ENCODE measurements at places on chromosomes 5 and 9.

DNA sequence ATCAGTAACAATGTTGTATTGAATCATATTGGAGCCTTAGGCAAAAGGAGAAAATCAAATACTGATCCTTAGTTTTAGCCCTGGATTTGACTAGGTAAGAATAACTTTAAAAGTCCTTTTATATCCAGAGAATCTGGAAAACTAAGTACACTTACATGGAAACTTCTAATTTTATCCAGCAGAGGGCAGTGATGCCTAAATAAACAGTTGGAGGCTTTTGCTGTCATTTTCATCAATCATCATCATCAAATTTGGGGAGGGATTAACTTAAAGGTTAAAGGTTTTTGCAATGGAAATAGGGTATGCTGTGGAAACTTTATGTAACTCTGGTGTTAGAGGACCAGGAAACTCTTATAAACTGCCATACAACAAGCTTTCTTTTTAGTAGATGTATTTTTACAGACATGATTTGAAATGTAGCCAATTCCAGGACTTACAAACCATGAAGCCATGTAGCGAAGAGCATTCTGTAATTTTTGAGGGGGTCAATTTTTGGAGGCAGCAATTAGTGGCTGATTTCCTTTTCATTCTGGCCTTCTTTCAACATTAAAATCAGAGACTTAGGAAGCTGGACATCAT lies 112.7 kb downstream of the OSTF1 start:
- no peak for DNase-seq

GRCh38 chr5:107294211-107294550 lies 376.6 kb downstream of the EFNA5 start:
- DNase-seq, result peak; percentile 1

DNA sequence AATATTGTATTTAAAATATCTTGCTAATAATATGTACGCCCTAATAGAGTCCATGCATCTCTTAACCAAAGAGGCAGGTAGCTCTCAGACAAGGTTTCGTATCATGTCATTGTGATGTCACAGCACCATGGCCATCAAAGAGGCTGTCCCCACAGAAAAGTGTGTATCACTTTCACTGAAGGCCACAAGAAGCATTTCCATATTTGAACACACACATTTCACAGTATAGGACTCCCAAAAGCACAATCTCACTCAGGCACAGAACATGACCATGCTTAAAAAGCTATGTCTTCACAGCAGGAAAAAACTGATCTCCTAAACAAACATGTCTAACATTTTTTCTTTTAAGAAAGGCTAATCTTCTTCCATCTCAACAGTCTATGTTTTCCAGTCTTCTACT lies 133.8 kb downstream of the DENND1A start:
- DNase-seq, result no peak

GRCh38 chr5:150147670-150148069 lies 8.0 kb downstream of the PDGFRB start:
- DNase-seq, result no peak

DNA sequence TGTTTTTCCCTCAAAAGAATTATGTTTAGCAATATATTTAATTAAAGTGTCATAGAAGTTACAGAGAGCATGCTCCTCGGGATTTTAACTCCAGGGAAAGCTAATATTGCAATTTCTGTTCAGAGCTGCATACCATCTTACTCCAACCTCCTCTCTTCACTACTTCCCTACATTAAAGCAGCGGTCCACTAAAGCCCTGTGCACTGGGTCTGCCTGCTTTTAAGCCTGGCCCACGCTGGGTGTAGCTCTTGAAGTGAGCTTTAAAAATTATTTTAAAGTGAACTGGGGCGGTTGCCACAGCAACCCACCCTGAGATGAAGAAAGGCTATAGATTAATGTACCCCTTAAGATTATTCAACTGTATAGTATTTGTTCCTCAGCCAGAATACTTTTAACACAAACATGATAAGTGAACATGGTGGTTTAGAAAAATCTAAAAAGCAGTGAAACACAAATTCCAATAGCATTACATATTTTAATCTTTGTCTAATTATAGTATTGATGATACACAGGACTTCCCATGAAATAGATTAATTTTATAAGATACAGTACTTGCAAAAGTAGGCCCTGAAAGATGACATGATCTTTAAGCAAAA lies 3.9 kb upstream of the MEF2C start:
- DNase-seq, result no peak

DNA sequence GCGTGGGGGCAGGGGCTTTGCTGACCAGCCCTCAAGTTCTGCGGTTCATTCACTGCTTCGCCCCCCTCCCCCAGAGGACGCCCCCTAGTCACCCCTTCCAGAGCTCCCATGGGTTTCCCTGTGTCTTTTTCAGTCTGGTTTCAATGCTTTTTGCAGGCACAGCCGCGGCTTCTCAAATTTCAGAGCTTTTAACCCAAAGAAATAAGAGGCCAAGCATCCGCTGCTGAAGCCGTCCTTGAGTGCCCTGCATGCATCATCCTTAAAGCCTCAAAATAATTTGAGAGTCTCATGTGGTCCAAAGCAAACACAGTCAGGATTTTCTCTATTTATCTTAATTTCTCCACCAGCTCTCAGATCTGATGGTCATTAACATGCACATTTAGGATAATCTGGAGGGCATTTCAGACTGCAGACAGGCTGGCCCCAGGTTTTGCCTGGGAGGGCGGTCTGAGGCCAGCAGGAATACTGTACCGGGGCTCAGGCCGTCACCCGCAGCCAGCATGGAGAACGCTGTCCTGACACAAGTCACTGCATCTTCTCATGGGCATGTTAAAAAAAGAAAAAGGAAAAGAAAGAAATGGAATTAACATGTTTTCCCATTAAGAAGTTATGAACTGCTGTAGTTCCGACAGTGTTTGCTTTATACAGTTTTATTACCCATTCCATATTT lies 420.8 kb upstream of the IRX4 start:
- no peak for DNase-seq

DNA sequence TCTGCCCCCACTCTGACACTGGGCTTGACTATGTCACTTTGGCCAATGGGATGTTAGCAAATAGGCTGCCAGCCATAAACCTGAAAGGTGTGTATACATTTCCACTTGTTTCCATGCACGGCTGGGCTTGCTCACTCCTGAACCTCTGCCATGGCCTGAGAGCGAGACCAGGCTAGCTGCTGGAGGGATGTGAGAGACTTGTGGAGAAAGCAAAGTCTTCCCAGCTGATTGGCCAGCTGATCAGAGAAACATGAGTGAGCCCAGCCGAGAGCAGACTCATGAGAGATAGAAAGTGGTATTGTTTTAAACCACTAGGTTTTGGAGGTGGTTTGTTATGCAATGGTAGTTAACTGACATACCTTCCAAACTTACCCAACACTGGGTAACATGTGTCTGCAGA lies 13.9 kb downstream of the FAM193B start:
- DNase-seq, result no peak

DNA sequence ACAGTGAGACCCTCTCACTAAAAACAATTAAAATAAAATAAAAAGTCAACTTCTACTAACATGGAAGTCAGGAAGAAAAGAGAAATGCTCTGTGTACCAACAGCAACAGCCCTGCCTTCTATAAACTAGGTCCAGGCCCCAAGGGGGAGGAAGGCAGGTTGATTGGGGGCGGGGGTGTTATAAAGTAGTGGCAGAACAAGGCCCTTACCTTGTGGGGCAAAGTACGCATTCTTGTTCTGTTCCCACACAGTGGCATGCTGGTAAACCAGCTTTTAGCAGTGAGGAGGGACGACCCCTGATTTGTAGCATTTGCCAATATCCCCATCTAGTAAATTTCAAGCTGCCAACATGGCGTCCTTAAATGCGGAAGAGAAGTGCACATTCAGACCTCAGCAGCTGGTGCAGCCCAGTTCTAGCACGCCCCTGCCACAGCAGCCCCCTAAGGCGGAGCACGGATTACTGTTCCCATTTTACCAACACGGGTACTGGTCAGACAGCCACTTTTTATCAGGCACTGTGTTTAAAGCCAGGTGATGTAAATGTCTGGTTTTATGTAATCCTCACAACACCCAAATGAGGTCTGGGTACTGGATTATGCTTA lies 69.5 kb downstream of the GTF3C4 start:
- DNase-seq, result no peak

DNA sequence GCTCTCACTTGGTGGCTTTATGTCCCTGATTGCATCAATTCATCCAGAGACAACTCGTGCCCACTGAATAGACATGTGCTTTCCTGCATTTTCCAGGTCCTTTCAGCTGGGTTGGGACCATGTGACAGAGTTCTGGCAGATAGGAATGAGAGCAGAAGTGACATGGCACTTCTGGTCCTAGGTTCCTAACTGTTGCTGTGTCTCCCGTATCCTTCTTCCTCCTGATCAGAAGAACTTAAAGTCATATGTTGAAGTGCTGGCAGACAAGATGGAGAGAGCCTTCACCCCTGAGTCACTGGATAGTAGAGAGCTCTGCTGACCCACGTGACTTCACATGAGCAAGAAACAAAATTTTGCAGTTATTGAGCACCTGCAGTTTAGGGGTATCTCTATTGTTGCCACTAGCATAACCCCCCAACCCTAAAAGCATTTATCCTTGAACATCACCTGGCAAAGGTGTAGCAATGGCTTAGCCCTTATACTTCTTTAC lies 80.0 kb downstream of the NREP start:
- no peak for DNase-seq

DNA sequence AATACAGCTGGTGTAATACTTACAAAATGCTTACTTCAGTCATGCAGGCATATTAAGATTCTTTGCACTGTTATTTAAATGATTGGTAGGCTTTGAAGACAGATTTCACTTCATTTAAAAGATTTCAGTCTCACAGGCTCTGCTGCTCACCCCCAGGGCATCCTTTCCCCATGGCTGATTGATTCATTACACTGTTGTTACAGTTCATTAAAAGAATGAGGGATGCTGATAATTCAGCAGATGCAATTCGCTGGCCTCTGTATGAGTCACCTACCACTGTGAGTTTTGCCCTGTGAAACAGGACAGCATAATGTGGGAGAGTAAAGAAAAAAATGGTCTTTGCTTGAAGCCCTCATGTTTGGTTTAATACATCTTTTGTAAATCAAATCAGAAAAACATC lies 246.9 kb downstream of the CYLC2 start:
- DNase-seq, result no peak

- no peak for DNase-seq
Measured at GRCh38 chr9:71302776-71303175, 181.4 kb upstream of the TRPM3 start.

DNA sequence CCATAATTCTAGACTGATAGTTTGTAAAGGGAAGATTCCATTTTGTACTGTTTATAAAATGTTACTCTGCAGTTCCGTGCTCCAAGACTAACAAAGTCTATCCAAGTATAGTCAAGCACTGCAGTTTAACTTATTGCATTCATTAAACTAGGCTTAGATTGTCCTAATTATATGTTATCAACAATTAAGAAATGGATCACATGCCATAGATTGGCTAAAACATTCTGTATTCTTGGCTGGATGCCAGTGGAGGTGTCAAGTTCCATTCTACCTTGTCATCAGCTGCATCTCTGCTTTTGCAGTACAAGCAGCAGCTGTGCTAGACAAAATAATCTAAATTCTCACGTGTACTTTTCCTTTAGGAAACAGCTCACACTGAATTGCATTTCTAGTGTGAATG lies 69.4 kb upstream of the MEF2C start:
- DNase-seq, result no peak

DNA sequence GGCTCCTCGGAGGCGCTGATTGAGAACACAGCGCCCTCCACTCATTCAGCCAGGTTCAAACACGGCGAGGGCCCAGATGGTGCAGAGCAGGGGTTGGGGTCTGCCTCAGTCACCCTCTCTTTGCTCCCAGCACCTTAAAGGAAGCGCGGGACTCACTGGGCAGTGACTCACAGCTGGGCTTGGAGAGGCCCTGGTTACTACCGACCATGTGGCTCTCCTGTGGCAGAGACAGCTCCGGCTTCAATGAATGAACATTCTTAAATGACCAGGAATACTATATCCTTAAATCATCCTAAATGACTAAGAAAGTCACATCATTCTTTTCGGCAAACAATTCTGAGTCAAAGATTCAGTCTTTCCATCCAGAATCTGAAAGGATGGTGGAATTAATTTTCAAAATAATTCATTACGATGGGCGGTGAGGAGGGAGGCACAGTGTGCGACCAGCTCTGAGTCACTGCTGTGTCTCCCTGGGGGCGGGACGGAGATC lies 1.6 kb upstream of the INPP5E start:
- DNase-seq, result no peak

DNA sequence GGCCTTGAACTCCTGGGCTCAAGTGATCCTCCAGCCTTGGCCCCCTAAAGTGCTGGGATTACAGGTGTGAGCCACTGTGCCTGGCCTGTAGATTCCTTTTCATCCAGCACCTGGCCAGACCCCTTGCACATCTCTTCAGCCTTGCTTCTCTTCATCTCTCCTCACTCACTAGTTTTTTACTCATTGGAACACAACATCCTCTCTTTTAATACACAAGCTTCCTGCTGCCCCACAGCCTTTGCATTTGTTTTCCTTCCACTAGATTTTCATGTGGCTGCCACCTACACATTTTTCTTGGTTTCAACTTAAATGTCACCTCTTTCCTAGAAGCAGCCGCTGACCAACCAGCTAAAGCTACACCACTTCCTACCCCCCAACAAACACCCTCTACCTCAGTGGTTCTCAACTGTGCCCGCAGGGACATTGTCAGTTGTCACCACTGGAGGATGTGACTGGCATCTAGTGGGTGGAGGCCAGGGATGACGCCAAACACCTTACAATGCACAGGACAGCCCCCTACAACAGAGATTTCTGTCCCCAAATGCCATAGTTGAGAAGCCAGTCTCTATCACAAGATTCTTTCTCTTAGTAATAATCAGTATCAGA lies 33.7 kb downstream of the HAVCR1 start:
- DNase-seq, result peak; percentile 73

DNA sequence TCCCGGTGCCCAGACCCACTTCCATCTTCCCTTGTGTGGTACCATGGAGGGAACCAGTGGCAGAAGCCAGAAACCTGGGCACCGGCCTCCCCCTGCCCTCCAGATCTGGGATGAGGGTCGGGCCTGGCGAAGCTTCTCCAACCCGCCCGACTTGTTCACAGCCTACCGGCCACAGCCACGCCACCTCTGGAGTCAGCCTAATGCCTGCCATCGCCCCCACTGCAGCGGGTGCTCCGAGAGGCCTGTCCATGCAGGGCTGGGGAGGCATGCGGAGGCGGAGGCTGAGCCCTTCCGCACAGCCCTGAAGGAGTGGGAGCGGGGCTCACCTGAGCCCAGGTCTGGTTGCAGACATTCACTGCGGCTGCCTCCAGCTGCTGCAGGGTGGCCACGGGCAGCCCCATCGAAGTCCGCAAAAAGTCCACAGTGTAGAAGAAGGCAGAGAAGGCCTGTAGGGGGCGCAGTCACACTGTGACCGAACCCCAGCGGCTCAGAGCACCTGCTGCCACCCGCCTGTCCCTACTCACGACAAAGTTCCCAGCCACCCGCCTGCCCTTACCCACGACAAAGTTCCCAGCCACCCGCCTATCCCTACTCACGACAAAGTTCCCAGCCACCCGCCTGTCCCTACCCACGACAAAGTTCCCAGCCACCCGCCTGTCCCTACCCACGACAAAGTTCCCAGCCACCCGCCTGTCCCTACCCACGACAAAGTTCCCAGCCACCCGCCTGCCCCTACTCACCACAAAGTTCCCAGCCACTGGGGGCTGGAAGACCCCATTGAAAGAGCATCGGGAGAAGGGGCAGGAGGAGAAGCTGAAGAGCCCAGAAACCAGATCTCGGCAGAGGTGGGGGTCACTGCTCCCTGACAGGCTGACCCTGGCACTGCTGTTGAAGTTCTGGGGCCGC lies 3.8 kb upstream of the NPDC1 start:
- DNase-seq, result peak; percentile 66

- no peak for DNase-seq
Measured at GRCh38 chr9:93920131-93920800, 34.9 kb downstream of the BARX1 start.

- no peak for DNase-seq
Measured at GRCh38 chr9:17480966-17481365, 97.9 kb upstream of the SH3GL2 start.

GRCh38 chr5:36403632-36404311 lies 102.1 kb upstream of the RANBP3L start:
- peak; percentile 18 for DNase-seq
